ENCODE measurements at places on chromosomes 11 and 22.

- DNase-seq = no peak
Observed at GRCh38 chr11:56714206-56714605, 15.3 kb downstream of the OR9G1 start.

DNA sequence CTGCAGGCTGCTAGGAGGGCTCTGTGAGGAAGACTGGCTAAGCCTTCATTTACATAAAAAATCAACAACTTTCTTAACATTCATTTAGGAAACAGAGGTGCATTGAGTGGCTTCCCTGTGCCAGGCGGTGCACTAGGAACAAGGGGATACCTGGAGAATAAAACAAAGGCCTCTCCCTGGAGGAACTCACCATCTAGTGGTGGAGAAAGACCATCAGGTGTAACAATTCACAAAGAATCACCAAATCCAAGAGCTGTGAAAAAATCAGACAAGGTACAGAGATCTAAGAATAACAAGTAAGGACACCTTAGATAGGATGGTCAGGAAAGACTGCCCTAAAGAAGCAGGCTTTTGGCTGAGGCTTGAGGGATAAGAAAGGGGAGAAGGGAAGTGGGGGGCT is 40.3 kb downstream of the CSNK2A3 start:
- DNase-seq = no peak

GRCh38 chr11:61679893-61680621 is at the start of gene DAGLA:
DAGLA (plus strand) TSS chr11:61680391; CDS start chr11:61720156, 39,765 bp downstream.
- peak; percentile 70 for DNase-seq

- peak; percentile 40 for DNase-seq
Observed at GRCh38 chr11:67120881-67121710, 2.0 kb downstream of the KDM2A start.

DNA sequence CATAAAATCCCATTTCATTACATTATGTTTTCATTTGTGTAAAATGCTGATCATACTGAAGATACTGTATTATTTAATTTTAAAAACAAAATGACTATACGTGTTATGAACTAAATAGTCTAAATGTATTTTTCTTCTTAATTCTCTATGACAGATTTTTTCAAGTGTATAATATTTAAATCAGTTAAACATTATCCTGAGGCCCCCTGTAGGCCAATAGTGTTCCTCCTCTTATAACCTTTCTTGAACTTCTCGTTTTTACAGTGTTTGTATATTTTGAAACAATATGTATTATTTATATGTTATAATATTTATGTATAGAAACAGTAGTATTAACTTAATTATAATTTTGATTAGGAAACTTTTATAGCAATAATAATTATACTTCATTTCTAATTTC is 151.1 kb upstream of the CHORDC1 start:
- DNase-seq = no peak

DNA sequence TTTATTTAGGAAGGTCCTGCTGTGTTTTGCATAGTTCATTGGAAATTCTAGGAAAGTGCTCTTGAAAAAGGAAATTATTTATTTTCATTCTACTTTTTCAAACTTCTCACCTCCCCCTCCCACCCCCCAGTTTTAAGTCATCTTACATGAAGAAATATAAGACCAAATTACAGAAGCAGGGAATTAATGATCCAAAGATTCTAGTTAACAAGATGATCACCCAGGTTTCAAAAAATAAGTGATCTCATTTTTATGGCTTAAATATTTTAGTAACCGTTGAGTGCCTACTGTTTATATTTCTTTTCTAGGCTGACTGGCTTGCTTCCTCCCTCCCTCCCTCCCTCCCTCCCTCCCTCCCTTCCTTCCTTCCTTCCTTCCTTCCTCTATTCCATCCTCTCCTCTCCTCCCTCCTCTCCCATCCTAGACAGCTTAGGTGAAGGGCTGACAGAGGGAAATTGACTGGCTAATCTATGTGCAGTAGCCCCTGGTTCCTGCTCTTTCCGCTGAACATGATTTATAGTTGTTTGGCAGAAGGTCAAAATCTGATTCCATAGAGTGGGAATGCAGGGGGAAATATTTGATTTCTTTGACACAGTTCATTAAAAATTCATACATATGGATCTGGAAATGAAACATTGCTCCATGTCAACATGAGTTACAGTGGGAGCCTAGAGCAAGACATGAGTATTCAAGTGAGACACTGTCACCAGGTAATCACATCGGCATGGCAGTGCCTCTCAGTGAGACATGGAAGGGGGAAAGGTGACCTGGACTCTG is 123.4 kb downstream of the COMMD9 start:
- DNase-seq = no peak

DNA sequence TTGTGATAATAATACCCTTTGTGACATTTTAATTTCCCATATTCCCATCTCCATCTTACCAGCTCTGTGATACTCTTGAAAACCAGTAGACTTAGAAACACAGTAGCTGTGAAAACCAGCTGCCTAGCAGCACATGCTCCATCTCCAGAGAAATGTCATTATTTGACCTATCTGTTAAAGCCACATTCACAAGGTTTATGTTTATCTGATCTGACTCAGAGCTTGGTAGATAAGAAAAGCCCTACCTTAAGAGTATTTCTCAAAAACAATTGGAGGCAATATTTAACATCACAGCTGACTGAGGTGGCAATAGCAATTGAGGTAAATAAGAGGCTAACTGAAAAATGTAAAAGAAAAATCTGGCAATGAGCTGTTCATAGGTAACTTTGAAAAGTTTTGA is 8.1 kb upstream of the ANO3 start:
- no peak for DNase-seq

GRCh38 chr22:46021577-46021976 is 44.6 kb upstream of the WNT7B start:
- no peak for DNase-seq

DNA sequence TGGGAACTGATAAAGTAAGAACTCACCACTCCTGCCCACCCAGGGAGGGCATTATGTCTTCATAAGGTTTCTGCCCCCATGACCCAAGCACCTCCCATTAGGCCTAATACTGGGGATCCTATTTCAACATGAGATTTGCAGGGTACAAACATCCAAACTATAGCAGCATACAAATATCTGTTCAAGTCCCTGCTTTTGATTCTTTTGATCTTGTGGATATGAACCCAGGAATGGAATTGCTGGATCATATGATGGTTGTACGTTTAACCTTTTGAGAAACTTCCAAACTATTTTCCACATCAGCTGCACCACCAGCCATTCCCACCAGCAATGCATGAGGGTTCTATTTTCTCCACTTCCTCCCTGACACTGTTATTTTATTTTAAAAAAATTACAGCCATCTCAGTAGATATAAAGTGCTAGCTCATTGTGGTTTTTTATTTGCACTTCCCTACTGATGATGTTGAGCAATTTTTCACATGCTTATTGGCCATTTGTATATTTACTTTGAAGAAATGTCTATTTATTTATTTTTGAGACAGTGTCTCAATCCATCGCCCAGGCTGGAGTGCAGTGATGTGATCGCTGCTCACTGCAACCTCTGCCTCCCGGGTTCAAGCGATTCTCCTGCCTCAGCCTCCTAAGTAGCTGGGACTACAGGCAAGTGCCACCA is 7.1 kb upstream of the ATG16L2 start:
- DNase-seq = peak; percentile 36

- no peak for DNase-seq
Observed at GRCh38 chr11:12674571-12674935, 332 bp downstream of the TEAD1 start.

DNA sequence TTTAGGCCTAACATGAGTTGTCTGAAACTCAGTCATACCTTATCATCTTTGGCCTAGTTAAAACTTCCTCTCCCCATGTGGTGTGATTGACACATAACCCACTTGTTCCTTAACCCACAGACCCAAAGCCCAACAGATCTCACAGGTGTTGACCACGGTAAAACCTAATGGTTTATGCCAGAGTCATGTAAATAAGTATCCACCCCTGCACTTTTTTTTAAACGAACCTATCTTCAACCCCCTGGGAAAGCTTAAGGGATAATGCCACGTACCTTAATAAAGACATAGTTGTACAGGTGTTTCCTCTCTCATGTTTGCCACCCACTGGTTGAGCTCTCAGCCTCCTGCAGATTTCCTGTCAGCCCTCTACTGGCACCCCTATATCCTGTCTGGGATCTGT is 709.3 kb upstream of the CCDC179 start:
- peak; percentile 35 for DNase-seq

- DNase-seq = no peak
Observed at GRCh38 chr11:1267441-1268100, 41.9 kb downstream of the TOLLIP start.

DNA sequence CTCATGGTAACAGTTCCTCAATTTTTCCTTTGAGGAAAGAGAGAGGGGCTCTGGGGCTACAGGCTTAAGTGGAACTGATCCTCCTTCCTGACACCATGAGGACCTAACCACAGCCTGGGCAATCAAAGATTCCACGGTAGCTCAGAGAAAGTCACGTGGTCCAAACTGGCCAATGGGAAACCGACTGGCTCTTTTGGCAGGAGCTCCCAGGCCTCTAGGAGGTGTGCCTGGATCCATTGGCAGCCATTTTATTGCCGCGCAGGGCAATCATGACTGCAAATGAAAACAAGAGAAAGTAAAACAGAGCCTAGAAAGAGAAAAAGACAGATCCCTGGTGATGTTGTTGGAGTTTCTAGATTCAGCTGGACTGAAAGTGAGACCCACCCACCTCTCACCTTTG is 27.3 kb upstream of the ASPHD2 start:
- DNase-seq = no peak

DNA sequence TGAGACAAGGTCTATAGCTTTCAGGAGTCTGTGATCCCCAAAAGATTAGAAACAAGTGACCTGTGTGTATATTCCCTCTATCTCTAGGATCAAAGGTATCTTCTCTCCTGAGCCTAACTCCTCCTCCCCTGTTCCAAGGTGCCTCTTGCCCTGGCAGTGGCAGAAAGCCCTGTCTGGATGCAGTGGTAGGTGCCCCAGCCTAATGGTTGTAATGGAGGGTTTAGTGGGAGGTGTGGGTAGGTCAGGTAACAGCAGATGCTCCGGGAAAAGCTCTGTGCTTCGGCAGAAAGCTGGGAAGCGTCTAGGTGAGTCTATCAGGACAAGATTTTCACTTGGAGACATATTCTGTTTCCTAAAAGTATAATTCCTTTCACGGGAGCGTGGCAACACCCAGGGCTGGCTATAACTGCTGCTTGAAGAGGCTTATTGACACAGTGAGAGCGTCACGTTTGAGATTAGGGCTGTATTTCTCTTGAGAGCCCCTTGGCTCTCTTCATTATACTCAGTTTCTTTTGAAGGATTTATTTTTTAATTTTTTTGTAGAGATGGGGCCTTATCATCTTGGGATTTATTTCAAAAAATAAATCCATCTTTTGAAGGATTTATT is 49.5 kb downstream of the PRR5L start:
- DNase-seq = no peak

GRCh38 chr11:18907391-18907790 is 31.8 kb downstream of the MRGPRX1 start:
- DNase-seq = no peak

DNA sequence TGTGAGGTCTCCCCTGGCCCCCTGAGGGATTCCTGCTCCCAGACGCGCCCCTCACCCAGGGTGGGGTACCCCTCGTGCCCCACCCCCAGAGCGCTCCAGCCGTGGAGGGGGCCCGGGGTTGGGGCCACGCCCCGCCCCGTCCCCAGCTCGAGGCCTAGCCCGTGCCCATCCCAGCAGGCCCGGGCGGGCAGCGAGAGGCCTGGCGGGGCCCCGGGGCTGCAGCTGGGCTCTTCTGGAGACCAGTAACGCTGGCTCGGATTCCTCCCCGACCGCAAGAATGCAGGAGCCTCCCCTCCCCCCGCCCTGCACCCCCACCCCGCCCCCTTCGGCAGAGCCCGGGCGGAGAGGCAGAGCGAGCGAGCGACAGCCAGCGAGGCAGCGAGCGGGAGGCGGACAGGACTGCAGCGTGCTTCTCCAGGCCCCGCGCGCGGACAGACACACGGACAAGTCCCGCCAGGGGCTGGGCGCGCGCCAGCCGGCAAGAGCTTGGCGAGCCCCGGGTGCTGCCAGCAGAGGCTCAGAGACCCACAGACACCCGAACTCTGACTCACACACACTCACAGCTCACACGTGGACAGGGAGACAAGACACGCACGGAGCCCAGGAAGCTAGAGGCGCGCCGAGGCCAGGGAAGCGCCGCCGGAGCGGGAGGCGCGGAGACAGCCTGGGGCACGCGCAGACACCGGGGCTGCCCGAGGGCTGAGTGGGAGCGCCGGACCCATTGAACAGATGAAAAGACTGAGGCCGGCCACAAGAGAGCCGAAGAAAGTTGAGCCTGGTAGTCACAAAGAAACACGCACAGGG is 15.2 kb downstream of the BCL9L start:
- DNase-seq = peak; percentile 92

DNA sequence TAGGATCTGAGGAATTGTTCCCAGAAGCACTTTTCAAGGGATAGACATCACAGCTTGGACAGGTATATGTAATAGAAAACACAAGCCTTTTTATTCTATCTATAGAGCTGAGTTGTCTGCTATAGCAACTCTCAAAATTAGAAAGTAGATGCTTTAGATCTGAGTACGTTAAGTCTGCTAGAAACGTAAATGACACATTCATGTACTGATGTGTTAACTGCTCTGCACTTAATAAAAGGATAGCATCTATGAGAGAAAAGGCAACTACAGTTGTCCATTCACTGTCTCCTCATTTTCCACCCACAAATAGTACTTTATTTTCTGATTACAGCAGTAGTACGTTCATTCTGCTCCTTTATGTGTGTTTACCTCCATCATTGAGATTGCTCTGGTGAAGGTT is 6.0 kb upstream of the STT3A start:
- no peak for DNase-seq

- DNase-seq = peak; percentile 83
Observed at GRCh38 chr22:36048911-36049677, 20.5 kb upstream of the RBFOX2 start.

DNA sequence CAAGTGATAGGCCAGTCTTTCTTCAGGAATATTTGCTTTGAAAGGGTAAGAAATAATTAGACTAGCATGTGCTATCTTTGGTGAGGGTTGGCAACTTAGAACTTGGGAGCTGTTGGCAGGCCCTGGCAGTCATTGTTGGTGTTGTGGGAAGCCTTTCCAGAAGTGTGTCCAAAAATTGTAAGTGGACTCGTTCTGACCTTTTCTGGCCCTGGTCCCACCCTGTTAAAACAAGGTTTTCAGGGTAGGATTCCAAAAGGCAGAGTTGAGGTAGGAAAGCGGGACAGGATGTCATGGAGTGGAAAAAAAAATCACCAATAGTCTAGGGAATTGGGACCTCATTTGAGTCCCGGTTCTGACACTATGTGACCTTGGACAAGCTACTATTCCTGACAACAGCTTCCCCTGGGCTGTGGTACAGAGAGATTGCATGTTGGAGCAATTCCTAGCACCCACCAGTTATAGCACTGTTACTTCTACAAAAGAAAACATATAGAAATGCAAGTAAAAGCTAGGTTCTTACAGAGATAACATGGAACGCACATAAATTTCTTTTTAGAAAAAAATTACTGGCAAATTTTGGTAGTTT is 299.3 kb upstream of the DDI1 start:
- no peak for DNase-seq

All from myocyte (in vitro differentiated cells).